ENCODE measurements at places on chromosomes 1 and 21. TPM values are rescaled to one million over a fixed set of nuclear protein-coding genes. Genes with fewer than 3 reads are reported as not detected.

GRCh38 chr1:236516929-236517704, 6.7 kb upstream of the LGALS8 start:
- no peak for DNase-seq

- no peak for DNase-seq
Measured at GRCh38 chr1:2972011-2972878, 49.0 kb upstream of the ACTRT2 start.

- DNase-seq: no peak
Measured at GRCh38 chr1:31927661-31927980, 10.5 kb downstream of the PTP4A2 start.

DNA sequence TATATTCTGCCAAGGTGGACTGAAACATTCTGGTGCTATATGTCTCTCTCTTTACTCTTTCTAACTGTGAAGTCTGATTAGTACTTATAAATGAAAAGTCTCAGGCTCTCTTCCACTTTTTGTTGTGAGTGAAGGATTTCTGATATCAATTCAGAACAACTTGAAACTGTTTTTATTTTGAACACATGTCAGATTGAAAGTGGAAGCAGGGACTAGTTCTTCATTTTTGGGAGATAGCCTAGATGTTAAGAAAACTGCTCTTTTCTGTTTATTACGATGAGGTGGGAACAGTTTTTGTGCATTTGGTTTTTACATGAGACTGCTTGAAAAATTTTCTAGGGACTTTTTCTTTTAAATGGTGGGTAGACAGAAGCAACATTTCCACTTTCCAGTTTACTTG, 14.5 kb upstream of the GBP3 start:
- no peak for DNase-seq

DNA sequence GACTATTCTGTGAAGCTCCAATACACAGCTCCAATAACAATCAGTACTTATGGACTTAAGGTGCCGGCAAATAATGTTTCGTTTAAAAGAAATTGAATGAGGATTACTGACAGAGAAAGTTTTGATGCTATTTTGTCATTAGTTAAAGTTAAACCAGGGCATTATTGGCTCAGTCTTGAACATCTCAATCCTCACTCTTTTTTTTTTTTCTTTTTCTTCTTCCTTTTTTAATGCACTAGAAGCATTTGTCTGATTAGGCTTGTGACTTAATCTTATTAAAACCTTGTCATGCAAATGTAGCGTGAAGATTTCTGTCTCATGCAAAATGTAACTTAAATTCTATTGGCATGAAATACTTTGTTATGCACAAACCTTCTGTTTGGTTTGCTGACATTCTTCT, 346.8 kb upstream of the ADGRL2 start:
- no peak for DNase-seq

DNA sequence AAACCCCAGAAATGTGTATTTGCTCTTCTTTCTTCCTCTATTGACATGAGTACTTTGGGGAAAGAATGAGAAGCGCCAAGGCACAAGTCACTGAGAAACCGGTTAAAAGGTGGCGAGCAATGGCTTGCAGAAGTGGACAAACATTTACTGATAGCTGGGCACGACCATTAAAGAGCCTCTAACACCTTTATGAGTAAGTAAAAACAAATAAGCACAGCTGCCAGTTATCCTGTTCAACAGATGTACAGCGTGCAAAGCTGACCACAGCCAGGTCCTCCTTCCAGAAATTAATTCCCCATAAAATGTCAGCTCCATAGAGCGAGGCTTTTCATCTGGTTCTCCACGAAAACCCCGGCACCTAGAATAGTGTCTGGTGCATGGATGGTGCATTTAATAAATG, 72.7 kb downstream of the CAPZB start:
- DNase-seq: no peak

DNA sequence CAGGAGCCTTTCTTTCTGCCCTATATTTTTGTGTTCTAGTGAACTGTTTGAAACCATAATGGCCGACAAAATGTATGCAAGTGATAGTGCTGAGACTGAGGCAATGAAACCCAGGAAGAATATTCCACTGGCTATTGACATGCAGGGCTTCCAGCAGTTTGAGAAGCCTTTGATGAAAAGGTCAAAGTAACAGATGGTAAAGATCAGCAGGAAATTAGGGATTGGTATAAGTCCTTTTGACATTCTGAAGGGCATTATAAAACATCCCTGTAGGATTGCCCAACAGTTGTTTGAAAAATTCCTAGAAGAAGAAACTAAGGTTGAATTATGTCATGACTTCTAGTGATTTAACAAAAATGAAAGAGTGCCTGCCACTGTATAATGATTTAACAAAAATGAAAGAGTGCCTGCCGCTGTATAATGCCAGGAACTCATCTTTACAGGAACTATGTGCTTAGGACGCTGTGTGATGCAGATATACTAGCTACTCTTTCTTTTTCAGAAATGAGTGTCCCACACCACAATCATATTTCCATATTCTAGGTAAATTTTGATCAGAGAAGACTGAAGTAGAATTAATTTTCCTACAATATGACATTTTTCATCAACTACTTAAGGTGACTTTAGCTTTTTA, 283.9 kb upstream of the ST6GALNAC5 start:
- no peak for DNase-seq

DNA sequence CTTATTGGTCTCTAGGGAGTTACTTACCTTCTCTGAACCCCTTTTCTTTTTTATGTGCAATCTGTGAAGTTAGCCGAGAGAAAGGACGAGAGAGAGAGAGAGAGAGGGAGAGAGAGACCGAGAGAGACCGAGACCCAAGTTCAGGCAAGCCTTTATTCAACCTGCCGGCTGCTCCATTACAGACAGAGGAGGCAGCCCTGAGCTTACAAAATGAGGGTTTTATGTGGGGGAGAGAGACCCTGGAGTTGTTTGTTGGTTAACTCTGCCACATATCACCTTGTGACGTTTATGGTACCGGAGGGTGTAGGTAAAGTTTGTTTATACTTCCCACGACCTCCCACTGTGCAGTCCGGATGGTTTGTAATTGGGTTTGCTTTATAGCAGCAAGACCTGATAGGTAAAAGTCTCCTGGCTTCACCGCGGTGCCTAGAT, 1.5 kb upstream of the MCOLN3 start:
- peak; percentile 63 for DNase-seq

DNA sequence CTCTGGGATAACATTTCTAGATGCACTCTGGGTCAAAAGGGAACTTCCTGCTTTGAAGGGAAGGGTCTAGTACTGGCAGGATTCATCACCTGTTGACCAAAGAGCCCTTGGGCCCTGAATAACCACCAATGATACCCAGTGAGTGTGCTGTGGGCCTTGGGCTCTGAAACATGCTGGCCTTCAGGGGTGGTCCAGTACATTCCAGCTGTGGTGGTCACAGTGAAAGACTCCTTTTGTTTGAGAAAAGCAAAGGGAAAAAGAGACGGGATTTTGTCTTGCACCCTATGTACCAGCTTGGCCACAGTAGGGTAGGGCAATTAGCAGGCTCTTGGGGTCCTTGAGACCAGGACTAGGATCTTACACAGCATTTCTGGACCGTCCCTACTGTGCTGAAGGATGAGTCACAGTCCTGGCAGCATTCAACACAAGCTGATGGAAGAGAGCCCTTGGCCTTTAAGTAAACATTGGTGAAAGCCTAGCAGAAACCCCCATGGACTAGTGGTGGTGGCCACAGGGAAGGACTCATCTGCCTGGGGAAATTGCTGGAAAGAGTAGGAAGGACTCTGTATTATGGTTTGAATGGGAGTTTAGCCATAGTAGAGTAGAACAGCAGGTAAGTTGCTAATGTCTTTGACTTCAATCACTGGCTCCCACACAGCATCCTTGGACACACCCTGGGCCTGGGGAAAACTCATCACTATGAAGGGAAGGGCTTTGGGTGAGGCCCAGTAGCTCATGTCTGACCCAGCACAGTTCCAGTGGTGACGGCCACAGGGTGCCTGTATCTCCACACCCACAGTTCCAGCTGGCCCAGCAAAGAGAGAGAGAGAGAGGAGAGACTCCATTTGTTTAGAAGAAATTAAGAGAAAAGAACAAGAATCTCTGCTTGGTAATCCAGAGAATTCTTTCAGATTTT, 87.5 kb downstream of the COL24A1 start:
- DNase-seq: no peak

- DNase-seq: peak; percentile 59
Measured at GRCh38 chr1:63326473-63327380, 4.4 kb downstream of the FOXD3 start.

- no peak for DNase-seq
Measured at GRCh38 chr21:24939291-24939690, 668.0 kb downstream of the MRPL39 start.

DNA sequence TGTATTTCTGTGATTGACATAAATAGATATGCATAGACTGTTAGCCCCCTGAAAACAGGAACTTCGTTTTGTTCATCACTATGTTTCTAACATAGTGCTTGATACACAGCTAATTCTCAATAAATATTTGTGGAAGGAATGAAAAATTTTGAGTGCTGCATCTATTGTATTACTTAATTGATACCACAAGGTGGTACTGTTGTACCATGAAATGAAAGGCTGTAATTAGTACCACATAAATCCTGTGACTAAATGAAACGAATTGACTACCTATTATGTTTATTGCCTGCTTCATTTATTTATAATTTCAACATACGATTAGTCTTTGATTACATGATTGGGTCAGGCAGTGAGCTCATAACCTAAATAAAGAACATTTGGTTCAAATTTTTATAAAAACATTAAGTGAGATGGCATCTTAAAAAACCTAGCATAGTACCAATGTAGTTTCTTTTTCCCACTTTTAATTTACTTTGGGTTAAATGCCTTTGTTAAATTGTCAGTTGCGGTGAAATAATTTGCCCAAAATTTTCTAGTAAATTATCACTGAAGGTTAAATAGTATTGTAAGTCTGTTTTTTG, 15.0 kb upstream of the TGFB2 start:
- no peak for DNase-seq

GRCh38 chr1:15459771-15460707, 3.5 kb downstream of the CELA2A start:
- no peak for DNase-seq

GRCh38 chr1:196545222-196545621, 63.0 kb downstream of the KCNT2 start:
- no peak for DNase-seq

DNA sequence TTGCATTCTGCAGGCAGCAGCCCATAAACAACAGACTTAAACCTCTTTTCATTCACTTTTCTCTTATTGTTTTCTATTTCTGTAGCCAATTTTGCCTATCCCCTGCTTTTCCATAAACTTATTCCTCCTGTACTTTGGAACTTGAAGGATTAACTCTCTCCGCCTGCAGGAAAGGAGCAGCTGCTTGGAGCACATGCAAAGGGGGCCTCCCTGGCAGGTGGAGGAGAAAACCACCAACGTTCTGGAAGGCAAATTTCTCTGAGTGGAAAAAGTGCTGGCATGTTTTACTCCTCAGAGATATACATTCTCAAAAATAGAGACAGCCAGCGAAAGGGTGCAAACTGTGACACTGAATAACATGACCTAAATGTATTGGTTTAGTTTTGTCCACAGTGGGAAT, 33.6 kb downstream of the RGS21 start:
- DNase-seq: no peak

- no peak for DNase-seq
Measured at GRCh38 chr1:86708920-86709319, 4.5 kb downstream of the SH3GLB1 start.

GRCh38 chr1:246784621-246785493, 60.6 kb downstream of the SCCPDH start:
- DNase-seq: no peak

- DNase-seq: no peak
Measured at GRCh38 chr1:92095874-92096273, 15.7 kb downstream of the BTBD8 start.

- no peak for DNase-seq
Measured at GRCh38 chr21:38479641-38480525, 18.4 kb downstream of the ERG start.

- no peak for DNase-seq
Measured at GRCh38 chr1:55243655-55244054, 28.5 kb upstream of the USP24 start.

- DNase-seq: no peak
Measured at GRCh38 chr1:27660300-27660835, 11.6 kb downstream of the IFI6 start.

DNA sequence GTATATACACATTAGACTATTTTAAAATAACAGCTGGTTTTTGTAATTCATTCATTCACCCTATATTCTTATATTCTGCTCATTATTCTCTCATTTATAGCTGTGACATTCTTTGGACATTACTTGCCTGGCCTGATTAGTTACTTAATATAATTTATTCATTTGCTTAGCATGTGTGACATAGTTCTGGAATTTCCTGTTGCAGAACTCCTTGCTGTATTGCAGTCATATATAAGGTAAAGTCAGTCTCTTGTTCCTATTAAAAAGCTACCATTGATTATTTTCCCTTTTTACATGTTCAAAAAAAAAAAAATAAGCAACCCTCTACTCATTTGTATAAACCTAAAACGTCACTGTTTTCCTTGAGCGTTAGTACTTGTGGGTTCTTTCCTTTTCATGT, 23.9 kb downstream of the GNAT2 start:
- no peak for DNase-seq

DNA sequence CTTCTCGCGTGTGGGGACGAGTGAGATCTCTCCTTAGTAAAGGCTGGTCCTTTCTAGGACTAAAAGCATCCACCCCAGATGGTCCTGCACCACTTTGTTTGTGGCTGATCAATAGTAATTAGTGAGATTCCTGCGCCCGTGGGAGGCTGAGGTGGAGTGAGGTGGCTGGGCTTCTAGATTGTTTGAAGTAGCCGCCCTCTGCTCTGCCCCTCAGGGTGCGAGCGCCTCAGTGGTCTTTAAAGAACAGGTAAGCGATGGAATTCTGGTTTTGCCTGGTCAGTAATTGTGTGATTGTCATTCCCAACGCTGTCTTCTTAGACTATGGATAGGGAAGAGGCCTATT, 20.7 kb downstream of the PEX14 start:
- DNase-seq: no peak

- no peak for DNase-seq
Measured at GRCh38 chr1:62368989-62369388, 49.8 kb upstream of the KANK4 start.

- no peak for DNase-seq
Measured at GRCh38 chr21:42308161-42308913, 6.9 kb downstream of the TFF3 start.

- DNase-seq: no peak
Measured at GRCh38 chr1:17149771-17150170, 30.5 kb upstream of the PADI2 start.

GRCh38 chr1:110879758-110880606, 7.0 kb downstream of the CD53 start:
- no peak for DNase-seq

GRCh38 chr1:234963904-234964702, 164.5 kb downstream of the TOMM20 start:
- DNase-seq: no peak

GRCh38 chr21:41600116-41600515, 92.2 kb upstream of the TMPRSS2 start:
- no peak for DNase-seq

NAV1 gene
- total RNA-seq: 43.6 TPM

CLIC6 gene
- total RNA-seq: 1.3 TPM

WLS gene
- total RNA-seq: 2.7 TPM

DAB1 gene
- total RNA-seq: 11.8 TPM

BARHL2 gene
- 0.15 TPM for total RNA-seq

SPRR2G gene
- not detected for total RNA-seq

GDAP2 gene
- total RNA-seq: 27.8 TPM

SLC5A9 gene
- total RNA-seq: not detected

LRRC53 gene
- total RNA-seq: not detected

PLEKHN1 gene
- total RNA-seq: 1.5 TPM

DESI2 gene
- total RNA-seq: 110 TPM

MOB3C gene
- total RNA-seq: 5.8 TPM
